Activated T-cell treated with anti-CD3 and anti-CD28 coated beads for 4 hours (primary cell): ENCODE measurements at places on chromosomes 6 and 20.

DNA sequence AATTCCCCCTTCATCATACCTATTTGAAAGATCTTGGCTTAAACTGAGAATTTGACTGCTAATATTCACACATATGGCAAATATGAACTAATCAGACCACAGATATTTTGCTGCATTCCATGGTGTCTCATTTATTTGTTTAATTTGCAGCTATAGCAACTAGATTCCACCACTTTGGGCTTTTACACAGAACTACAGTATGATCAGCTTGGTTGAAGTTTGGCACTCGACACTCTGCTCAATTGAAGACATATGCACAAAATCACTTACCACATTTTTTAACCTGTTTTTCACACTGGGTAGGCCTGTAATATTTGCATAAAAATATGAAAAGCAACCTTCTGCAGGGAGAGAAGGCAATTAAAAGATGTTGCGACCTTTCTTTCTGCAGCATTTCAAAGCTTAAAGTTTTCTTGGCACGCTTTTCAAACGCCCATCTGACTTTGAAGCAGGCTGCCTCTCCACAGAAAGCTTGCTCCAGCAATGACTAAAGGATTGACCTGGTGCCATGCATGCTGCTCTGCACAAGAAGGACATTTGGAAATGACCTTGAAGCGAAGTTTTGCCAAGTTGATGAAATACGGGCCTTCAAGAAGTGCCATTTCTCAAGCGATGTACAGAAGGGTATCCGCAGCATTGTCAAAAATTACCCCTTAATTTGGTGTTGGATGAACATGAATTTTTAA lies 126.7 kb downstream of the AIG1 start:
- no peak for DNase-seq

GRCh38 chr6:51199105-51199552 lies 380.5 kb downstream of the TFAP2B start:
- no peak for DNase-seq

- no peak for DNase-seq
Observed at GRCh38 chr20:6576726-6577125, 190.8 kb upstream of the BMP2 start.

GRCh38 chr20:59985864-59986263 lies 27.6 kb downstream of the CDH26 start:
- no peak for DNase-seq
